ENCODE measurements at places on chromosomes 3 and 15. TPM values are rescaled to one million over a fixed set of nuclear protein-coding genes. Genes with fewer than 3 reads are reported as not detected.

The OSTN gene
- not detected for total RNA-seq

The TGM5 gene
- total RNA-seq = not detected

The IMPG2 gene
- total RNA-seq = 0.99 TPM

The NR1D2 gene
- 13.0 TPM for total RNA-seq

The CEP19 gene
- 3.1 TPM for total RNA-seq

The CCR8 gene
- total RNA-seq = not detected

The FAM107A gene
- 74.4 TPM for total RNA-seq

The SYNPR gene
- not detected for total RNA-seq
